ENCODE measurements at places on chromosomes 4 and X.

GRCh38 chrX:27597508-27597907 lies 7.4 kb downstream of the DCAF8L2 start:
- no peak for DNase-seq

DNA sequence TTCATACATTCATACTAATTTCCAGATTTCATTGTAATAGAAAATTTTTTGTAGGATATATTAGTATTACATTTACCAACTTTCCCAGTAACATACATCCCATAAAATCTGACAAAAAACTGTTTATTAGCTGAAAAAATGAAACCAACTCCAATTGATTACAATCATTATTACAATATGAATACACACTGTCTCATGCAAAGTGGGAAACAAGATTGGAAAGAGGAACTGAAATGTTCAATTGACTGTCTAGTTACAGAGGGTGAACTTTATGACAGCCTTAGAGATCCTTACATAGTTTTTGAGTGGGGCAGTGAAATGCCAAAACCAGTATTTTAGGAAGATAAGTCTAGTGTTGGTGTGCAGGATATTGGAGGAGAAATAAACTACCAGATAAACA lies 2.3 kb upstream of the AMBN start:
- no peak for DNase-seq

- no peak for DNase-seq
These were observed 32.2 kb downstream of the NDP start for GRCh38 chrX:43940816-43941474.

GRCh38 chrX:14864631-14865030 lies 8.2 kb downstream of the FANCB start:
- no peak for DNase-seq

DNA sequence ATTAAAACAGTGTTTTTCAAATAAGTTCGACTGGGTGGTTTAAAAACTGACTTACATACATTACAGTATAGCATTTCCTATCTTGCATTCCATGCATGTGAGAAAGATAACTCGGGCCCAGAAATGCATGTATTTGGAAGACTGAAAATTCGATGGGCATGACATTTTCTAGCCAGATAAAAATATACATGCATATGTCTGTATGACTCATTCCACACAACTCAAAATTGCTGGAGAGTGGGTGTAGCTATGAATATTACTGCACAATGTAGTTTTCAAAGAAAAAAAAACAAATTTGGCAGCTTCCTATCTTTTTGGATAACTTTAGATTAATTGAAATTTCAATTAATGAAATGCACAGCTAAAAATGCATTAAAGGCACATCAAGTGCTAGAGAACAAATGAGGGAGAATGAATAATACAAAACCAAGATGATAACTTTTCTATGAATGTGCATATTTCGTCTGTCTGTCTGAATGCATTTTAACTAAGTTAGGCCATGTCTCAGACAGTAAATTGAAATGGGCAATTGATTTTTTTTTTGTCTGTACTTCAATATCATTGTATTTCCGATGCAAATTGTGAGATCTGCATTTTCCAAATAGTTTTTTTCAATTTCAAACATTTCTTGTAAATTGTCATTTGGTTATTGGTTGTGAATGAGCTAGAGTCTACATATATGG lies 54.5 kb upstream of the GABRA2 start:
- DNase-seq: no peak

GRCh38 chr4:154551872-154552686 lies 1.9 kb upstream of the PLRG1 start:
- DNase-seq: peak; percentile 46

DNA sequence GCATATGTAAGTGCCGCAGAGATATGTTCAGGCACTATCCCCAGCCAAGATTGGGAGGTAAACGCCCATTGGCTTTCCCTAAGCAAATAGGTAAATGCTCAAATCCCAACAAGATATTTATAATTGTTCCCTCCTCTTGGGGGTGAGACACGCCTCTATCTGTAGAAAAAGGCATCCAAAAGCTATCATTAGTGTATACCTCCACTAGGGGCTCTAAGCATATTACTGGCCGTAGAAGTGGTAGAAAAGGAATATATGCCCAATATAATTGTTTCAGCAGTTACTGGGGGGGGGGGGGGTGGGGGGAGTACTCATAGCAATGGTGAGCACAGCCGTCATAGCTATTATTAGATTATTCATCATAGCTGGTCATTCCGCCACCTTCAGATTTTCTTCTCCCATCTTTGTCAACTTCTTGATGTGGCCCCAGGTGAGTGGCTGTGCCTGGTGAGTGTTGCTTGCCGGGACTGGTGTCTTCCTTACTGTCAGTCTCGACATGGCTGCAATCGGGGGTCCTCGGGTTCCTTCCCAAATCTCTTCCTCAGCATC lies 53.3 kb upstream of the WDR1 start:
- DNase-seq: no peak

- DNase-seq: no peak
These were observed 383.3 kb downstream of the GRXCR1 start for GRCh38 chr4:43275779-43276178.

DNA sequence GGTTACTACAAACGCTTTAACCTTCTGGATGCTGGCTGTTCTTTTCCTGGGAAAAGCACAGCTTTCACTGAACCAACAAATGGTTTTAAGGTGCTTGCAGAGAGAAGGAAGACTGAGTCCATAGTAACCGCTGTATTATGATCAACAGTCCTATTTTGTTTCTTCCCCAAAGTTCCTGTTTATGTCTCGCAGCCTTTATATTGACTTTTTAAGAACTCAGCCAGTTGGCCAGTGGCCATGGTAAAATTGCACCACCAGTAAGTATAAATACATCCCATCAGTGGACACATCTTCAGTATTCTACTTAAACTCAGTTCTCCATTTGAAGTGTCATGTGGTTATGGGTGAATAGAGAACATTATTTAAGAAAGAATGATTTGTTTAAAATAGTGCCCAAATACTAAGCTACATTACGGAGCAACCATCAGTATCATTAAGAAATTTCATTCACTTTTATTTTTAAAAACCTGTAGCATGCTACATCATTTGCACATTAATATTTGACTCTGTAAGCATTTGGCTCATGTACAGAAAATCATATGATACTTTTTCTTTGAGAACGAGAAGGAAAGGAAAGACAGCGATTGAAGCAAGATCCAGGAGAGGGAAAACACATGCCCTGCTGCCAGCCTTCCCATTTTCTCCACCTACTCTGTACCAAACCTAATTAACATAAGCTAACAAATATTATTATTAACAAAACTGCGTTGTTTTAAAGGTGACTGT lies 287.0 kb downstream of the ARHGAP24 start:
- DNase-seq: no peak

- no peak for DNase-seq
These were observed 124.5 kb upstream of the GIMD1 start for GRCh38 chr4:106493086-106493485.

DNA sequence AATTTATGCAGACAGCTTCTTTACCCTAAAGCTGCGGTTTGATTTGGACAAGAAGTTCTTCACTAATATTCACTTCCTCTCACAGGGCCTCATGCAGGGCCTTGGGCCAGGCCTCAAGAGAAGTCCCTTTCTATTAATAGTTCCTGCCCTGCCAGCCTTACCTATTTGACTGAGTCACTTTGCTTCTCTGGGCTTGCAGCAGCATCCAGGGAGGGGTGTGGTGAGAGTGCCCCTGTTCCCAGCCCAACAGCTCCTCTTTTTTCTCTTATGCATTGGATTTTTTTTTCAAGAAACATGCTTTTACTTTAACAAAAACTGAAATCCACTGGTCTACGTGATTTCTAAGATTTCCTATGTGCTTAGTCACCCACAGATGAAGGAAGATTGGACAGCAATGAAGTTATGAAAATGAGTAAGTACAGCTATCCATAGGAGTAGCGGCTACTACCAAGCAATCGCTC lies 26.7 kb downstream of the FAM156B start:
- no peak for DNase-seq

DNA sequence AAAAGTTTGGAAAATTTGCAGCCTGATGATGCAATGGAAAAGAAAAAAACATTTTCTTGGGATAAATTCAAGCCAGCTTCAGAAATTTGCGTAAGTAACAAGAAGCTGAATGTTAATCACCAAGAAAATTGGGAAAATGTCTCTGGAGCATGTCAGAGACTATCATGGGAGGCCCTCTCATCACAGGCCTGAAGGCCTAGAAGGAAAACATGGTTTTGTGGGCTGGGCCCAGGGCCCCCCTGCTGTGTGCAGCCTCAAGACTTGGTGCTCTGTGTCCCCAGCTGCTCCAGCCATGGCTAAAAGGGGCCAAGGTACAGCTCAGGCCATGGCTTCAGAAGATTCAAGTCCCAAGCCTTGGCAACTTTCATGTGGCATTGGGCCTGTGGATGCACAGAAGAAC lies 1049.8 kb upstream of the GRIA3 start:
- no peak for DNase-seq

GRCh38 chr4:78612398-78613178 lies 61.0 kb downstream of the ANXA3 start:
- DNase-seq: no peak
